ENCODE measurements at places on chromosomes 3 and 15.

DNA sequence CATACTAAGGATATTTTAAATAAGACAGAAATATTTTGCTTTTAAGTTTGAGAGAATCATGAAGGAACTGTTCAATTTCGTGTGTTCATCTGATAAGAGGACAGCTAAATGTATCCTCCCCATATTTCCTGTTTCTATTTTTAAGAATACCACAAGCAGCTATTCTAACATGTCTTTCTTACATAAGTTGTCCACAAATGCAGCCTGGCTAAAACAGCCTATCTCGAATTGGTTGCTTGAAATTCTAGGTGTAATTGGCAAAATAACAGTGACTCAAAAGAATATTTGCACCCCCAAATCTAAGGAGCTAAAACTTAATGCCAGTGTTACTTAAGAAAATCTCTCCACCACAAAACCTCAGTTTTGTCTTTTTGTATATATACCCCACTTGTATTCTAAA lies 35.0 kb downstream of the BTLA start:
- DNase-seq, result no peak

GRCh38 chr15:66038387-66039116 lies 169.3 kb downstream of the RAB11A start:
- no peak for DNase-seq

GRCh38 chr15:35654332-35654731 lies 108.4 kb upstream of the DPH6 start:
- DNase-seq, result no peak

DNA sequence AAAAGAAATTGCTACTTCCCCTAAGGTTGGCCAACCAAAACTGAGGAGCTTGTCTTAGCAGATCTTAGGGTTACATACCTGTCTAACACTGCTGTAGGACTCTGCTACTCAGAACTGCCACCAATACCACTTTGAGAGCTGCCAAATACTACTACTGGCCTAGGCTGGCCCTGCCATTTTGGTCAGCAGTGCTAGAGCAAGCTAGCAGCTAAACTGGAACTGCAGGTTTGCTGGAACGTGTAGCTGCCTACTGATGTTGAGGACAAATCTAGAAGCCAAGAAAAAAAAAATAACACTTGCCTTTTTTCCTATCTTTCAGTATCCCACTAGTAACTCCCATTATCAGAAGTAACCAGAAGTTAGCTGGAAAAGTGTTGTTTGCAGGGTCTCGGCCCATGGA lies 387.4 kb downstream of the RBMS3 start:
- no peak for DNase-seq

GRCh38 chr3:188294823-188295487 lies 141.0 kb downstream of the LPP start:
- DNase-seq, result no peak

GRCh38 chr15:35907511-35907910 lies 361.5 kb upstream of the DPH6 start:
- DNase-seq, result no peak

DNA sequence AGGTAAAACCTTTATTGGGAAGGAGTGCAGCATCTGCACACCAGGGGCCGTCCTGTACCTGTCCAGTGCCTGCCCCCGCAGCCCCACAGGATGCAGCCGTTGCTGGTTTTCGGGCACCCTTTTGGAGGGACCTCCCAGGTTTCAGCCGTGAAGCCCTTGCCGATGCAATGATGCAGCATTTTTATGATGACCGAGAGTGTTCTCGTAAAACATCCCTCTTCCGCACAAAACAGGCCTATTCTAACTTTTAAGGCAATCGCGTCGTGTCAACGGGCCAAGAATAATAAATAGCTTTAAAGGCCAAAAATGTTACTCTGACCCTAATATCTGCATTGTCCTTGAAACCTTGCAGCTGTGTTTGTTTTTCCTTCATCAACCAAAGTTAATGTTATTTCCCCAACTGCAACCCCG lies 126.1 kb downstream of the LRRK1 start:
- DNase-seq, result peak; percentile 39

DNA sequence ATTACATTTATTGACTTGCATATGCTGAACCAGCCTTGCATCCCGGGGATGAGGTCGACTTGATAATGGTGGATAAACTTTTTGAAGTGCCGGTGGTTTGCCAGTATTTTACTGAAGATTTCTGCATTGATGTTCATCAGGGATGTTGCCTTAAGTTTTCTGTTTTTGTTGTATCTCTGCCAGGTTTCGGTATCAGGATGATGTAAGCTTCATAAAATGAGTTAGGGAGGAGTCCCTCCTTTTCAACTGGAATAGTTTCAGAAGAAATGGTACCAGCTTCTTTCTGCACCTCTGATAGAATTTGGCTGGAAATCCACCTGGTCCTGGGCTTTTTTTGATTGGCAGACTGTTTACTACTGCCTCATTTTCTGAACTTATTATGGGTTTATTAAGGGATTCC lies 250.8 kb downstream of the TBC1D5 start:
- DNase-seq, result no peak

DNA sequence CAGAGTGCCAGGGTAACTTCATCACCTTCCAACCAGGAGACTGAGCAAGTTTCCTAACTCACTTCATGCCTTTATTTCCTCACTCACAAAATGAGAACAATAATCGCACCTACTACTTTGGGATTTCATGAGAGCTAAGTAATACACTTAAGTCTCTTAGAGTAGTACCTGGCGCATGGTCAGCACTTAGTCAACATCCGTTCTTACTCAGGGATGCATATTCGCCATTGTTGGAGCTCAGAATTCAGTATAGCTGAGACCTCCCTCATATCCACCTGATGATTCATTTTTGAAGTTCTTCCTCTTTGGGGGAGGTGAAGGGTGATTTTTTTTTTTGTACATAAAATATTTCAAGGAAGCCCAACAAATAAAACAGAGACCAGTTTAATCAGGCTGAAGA lies 188.2 kb downstream of the AGBL1 start:
- DNase-seq, result no peak

DNA sequence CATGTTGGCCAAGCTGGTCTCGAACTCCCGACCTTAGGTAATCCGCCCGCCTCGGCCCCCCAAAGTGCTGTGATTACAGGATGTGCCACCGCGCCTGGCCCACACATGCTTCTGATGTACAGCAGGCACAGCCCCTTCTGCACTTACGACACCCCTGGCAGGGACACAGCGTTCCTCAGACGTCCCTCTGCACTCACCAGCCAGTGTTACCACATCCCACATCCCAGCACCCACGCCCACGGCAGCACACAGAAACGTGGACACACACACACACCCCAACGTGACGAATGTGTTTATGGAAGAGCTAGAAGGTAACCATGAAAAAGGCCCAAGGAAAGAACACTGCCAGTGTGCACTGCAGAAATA lies 576 bp upstream of the RPAP1 start:
- peak; percentile 55 for DNase-seq

GRCh38 chr3:45167011-45167911 lies 21.1 kb upstream of the CDCP1 start:
- peak; percentile 54 for DNase-seq

GRCh38 chr3:67329358-67329757 lies 325.1 kb downstream of the SUCLG2 start:
- DNase-seq, result no peak

DNA sequence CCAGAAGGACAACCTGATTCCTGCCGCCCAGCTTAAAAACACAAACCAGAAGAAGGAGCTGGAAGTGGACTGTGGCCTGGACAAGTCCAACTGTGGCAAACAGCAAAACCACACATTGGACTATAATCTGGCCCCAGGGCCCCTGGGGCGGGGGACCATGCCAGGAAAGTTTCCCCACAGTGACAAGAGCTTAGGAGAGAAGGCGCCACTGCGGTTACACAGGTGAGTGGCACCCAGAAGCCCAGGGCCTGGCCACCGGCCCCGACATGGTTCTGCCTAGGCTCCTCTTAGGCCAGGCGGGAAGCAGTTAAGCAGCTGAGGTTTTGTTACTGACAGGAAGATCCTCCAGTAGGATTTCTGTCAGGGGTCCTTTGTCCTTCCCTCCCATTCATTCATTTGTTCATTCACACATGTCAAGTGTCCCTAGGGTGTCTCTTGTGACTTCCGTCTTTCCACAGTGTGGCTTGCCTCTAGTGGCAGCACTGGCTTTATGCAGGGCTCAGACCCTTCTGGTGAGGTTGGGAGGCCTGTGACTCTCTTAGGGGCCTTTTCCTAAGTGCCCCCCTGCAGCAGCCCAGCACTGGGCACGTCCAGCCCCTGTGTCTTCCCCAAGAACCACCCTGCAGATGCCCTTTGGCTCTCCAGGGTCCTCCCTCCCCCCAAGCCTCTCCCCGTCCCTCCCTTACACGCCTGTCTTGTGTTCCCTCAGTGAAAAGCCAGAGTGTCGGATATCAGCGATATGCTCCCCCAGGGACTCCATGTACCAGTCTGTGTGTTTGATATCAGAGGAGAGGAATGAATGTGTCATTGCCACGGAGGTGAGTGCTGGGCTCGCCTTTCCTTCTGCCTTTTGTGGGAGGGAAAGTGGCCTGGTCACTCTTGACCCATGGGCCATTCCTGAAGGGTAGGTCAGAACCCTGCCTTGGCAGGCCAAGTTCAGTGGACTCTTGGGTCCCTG lies 7.8 kb downstream of the DLL4 start:
- peak; percentile 87 for DNase-seq

GRCh38 chr3:185460309-185460708 lies 38.5 kb downstream of the TMEM41A start:
- DNase-seq, result no peak

DNA sequence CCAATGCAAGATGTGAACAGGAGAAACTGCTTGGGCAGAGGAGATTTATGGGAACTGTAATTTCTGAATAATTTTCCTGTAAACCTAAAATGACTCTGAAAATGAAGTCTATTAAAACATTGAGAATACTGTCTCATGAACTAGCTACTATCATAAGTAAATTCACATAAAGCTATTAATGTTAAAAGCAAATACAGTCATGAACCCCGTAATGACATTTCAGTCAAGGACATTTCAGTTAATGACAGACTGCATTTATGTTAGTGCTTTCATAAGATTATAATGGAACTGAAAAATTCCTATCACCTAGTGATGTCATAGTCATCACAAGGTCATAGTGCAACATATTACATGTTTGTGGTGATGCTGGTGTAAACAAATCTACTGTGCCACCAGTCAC lies 17.2 kb downstream of the CBLB start:
- DNase-seq, result no peak

DNA sequence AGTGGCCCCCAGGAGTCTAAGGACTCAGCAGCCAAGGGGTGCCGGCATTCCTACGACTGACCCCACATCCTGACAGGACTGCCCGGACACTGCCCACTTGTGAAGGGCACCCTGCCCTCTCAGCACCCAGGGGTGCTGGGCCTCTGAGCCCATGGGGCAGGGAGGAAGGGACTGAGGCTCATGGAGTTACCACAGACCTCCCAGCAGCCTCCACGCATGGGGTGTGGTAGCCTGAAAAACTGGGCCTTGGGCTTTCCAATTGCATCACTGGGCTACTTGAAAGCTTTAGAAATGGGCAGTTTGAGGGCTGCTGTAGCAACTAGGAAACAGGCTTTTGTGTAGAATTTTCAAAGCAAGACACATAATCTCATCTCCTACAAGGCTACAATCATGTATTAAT lies 13.2 kb downstream of the TKT start:
- no peak for DNase-seq

DNA sequence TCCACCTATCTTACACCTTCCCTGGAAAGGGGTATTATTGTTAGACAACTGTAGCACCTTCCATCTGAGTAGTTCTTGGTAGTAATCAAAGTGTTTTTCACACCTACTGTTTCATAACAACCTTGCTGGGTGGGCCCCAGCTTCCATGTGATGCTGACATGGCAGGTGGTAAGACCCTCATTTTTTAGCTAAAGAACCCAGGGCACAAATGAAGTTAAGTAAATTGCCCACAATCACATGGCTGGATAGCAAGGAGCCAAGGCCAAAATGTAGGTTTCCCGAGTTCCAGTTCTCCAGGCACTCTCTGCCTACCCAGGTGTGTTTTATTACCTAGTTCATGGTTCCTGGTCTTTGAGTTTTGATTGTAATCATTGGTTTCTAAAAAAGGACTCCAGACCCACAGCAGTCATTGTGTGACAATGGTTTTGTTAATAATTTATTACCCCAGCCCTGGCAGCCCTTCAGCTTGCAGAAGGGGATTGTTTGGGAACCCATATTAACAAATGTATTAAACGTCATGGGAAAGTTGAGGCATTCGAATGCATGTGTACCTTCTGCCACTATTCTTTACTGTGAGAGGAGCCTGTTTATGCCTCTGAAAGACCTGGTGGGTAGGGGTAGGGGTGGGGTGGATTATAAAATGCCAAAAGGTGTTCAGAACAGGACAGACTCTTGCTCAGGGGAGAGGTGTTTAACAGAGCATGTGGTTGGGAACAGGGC lies 222.2 kb upstream of the BHLHE40 start:
- no peak for DNase-seq

GRCh38 chr3:40623567-40623966 lies 98.8 kb downstream of the ZNF621 start:
- DNase-seq, result no peak

DNA sequence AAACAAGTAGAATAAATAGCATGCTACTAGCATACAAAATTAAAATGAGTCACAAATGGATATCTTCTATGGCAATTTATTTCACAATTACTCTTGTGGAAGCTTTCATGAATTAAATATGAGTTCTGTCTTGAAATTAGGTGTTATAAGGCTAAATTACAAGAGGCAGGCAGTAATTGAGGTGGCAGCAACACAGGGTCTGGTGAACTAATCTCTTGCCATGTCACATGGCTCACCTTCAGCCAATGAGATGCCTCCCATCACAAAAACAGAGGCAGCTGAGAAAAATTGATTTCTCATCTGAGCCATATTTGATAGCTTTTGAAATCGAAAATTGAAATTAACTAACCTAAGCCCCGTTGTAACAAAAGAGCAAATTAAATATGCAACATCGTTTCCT lies 268.8 kb downstream of the NR2F2 start:
- DNase-seq, result no peak
